GM12878 (cell line): ENCODE measurements at places on chromosomes 11 and 22.

DNA sequence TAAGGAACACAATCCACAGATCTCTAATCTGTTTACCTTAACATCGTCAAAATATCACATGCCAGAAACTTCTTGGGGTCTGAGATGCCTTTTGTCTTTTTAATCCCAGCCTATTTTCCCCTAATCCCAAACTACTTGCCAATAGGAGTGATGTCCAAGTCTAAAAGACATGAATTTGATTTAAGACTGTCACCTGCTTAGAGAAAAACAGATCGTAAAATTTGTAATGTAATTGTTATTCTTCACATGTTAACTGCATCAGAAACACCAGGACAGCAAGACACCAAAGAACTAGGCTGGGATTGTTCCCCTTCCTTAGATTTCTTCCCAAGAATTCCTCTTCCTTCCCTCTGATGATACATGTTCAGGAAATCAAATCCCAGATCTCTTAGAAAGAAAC lies 198.1 kb upstream of the ARHGAP20 start:
- DNase-seq, result no peak

DNA sequence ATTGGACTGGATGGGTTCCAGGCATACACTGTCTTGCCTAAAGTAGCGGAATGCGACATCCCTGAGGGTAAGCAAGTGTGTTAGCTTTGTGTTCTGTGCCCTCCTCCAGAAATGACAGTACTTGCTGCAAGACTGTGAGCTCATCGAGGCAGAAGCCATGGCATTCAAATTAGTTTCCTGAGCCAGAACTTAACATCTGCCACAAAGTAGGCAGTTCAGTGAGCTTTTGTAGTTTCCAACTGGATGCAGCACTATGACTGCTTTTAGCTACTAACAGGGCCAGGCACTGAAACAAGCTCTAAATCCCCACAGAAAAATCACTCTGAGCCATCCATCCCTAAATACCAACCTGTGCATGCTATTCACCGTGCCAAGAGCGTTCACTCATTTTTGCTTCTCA lies 1.2 kb upstream of the FAR1 start:
- no peak for DNase-seq

- no peak for DNase-seq
Measured at GRCh38 chr11:61019037-61019831, 47.8 kb downstream of the CD6 start.

GRCh38 chr11:38788561-38788960 lies 2190.5 kb upstream of the RAG2 start:
- no peak for DNase-seq

GRCh38 chr11:75029836-75030631 lies 41.3 kb downstream of the NEU3 start:
- DNase-seq, result no peak

- no peak for DNase-seq
Measured at GRCh38 chr22:30422481-30423300, 2.9 kb upstream of the MTFP1 start.

DNA sequence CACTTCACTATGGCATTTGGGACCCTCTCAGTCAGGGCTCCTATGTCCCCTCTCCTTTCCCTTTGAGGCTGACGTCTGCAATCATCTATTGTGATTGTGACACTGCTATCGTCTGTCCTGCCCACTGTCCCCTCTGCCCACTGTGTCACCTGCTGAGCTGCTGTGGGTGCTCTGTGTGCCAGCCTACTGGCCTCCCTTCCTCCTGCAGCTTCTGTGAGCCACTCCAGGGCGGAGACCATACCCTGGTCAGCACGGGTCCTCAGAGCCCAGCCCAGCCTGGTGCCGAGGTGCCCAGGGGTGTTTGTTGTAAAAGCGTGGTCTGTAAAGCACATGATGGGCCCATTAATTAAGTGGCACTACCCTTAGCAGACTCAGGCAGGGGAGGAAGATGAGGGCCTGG lies 29.4 kb downstream of the MPPED1 start:
- no peak for DNase-seq

DNA sequence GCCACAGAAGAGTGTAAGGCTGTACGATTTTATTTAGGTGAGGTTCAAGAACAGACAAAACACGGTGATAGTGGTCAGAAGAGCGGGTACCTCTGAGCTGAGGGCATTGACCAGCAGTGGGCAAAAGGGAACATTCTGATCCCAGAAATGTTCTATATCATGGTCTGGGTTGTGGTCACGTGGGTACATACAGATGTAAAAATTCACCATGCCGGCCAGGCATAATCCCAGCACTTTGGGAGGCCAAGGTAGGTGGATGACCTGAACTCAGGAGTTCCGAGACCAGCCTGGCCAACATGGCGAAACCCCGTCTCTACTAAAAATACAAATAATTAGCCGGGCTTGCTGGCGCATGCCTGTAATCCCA lies 31.1 kb upstream of the GCAT start:
- DNase-seq, result no peak

DNA sequence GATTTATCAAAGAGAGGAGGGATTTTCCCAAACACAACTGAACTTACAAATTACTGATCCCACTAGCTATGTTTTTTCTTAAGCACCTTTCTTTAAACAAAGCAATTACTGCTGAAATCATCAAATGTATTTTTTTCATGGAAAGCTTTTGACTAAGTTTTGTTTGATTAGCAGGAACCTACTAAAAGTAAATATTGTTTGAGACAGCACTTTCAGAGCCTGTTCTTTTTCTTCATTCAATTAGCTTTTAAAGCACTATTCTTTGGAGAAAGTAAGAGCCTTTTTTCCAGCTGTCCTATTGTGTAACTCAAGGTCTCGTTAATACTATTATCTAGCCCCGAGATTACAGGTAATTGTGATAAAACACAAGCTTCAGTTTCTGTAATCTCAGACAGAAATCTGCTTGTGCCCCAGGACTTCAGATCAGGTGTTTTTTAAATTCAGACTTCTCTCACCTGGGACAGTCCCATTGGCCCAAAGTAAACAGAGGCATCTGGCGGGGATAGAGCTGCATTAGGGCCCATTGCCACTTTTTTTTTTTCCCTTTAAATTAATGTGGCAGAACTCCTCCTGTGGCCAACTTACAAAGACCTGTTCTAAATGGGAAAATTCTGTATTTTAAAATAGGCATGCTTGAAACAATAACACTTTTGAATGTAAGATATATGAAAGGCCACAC lies 11.0 kb downstream of the CSTPP1 start:
- DNase-seq, result no peak

GRCh38 chr11:65115361-65116082 lies 2.0 kb downstream of the ZNHIT2 start:
- DNase-seq, result no peak

GRCh38 chr11:128735935-128736605 lies 42.2 kb downstream of the FLI1 start:
- DNase-seq, result no peak

GRCh38 chr11:121555121-121555520 lies 102.4 kb upstream of the SORL1-AS1 start:
- no peak for DNase-seq

- DNase-seq, result no peak
Measured at GRCh38 chr11:112477581-112478317, 217.1 kb upstream of the PLET1 start.

GRCh38 chr11:131077340-131077739 lies 161.1 kb upstream of the SNX19 start:
- DNase-seq, result no peak

- no peak for DNase-seq
Measured at GRCh38 chr22:26888887-26889286, 231.5 kb downstream of the MIAT start.

DNA sequence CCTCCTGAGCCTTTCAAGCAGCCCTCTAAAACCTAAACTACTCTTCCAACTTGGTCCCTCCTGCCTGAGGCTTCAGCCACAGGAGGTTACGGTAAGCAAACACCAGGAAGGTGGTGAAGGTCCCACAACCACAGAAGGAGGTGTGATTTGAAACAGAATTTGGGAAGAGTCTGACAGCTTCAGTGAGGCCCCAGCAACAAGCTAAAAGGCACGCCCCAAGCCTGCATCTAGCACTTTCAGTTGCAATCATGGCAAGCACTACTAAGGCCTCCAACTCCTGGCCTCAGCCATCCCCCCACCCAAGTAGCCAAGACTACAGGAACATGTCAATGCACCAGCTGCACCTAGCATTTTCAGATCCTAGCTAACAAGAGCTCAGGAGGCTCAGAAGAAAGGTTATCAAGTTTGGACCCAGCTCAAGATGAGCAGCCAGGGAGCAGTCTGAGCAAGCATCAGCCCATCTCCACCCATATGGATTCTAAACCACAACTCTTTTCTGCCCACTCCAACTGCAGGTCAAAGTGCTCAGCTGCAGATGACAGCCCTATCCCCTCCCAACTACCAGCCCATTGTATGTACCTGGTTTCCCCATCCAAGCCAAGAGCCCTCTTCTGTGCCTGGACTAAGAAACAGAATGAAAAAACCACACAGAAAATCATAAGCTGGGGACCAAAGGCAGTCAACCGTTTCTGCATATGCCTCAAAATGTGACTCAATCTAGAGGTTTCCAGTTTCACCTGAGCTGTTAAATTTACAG lies 10.4 kb upstream of the AHNAK start:
- peak; percentile 81 for DNase-seq

- DNase-seq, result no peak
Measured at GRCh38 chr11:121257289-121257688, 35.3 kb upstream of the SC5D start.

GRCh38 chr11:45918331-45918941 lies 759 bp upstream of the PEX16 start:
- no peak for DNase-seq

- no peak for DNase-seq
Measured at GRCh38 chr22:42344361-42344905, 74.0 kb upstream of the TCF20 start.

DNA sequence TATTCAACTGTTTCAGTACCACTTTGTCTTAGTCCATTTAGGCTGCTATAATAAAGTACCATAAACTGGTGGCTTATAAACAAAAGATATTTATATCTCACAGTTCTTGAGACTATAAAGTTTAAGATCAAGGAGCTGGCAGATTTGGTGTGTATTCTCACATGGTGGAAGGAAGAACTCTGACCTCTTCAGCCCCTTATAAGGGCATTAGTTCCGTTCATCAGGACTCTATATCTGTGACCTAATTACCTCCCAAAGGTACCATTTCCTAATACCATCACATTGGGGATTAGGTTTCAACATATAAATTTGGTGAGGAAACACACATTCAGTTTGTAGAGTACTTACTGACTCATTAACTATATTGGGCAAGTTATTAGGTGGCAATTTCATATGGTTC lies 10.7 kb upstream of the ARL14EP start:
- DNase-seq, result no peak

- no peak for DNase-seq
Measured at GRCh38 chr22:36227396-36227795, 11.9 kb downstream of the APOL2 start.

GRCh38 chr11:47236482-47236881 lies 12.1 kb downstream of the ACP2 start:
- DNase-seq, result no peak

GRCh38 chr11:115452241-115452640 lies 52.0 kb downstream of the CADM1 start:
- no peak for DNase-seq

DNA sequence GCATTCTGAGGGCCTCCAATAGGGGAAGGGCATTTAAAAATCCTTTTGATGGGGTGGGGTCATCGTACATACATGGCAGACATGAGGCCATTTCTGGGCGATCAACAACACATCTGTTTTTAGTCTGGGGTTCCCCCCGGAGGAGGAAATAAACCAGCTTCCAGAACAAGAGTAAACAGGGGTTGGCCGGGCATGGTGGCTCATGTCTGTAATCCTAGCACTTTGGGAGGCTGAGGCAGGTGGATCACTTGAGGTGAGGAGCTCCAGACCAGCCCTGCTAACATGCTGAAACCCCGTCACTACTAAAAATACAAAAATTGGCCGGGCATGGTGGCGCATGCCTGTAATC lies 12.0 kb downstream of the PRSS23 start:
- no peak for DNase-seq

GRCh38 chr22:35883031-35883620 lies 145.5 kb downstream of the RBFOX2 start:
- no peak for DNase-seq

GRCh38 chr11:70159627-70160570 lies 43.2 kb upstream of the FADD start:
- DNase-seq, result no peak

DNA sequence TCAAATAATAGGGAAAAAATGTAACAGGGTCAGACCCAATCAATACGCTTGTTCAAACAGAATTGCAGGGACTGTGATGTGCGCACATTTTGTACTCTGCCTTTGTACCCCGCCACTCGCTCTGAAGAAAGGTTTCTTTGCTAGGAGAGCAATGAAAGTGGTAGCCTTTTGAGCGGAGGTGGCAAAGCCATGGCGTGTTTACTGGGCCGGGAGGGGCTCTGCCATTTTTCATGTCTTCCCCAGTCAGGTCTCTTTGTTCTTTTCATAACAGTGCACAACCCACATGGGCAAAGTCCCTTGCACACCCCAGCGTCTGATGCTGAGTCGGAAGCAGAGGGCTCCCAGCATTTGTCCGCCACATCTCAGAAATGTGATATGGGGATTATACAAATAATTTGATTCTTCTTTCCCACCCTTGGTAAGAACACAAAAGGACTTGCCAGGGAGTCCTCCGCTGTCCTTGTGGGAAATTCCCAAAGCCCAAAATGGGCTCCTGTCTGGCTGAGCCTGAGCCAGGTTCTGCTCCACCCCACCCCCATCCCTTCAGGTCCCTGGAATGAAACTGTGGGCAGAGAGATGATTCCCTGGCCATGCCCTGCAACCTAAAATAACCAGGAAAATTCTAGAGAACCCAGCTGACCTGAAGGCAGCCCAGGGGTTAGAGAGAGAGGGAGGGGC lies 36.6 kb downstream of the C11orf58 start:
- DNase-seq, result no peak
